ENCODE measurements at places on chromosomes 1 and 21. TPM values are rescaled to one million over a fixed set of nuclear protein-coding genes. Genes with fewer than 3 reads are reported as not detected.

Gene HMGCS2
- not detected for total RNA-seq

GRCh38 chr1:18100491-18101063, 7.0 kb upstream of the IGSF21 start:
- DNase-seq = peak; percentile 73
- H3K4me1 ChIP-seq = peaks cover 1% of the 10 kb centered on the region
- H3K27ac ChIP-seq = no peak overlapping the region
- no peak overlapping the region for H3K4me3 ChIP-seq

Gene PTPN7
- total RNA-seq = not detected

GRCh38 chr1:64470665-64471217, 812 bp downstream of the CACHD1 start:
- H3K27ac ChIP-seq = peak overlapping the region; percentile 36
- DNase-seq = peak; percentile 67
- peaks cover 22% of the 10 kb centered on the region for H3K27me3 ChIP-seq
- peaks cover 8% of the 10 kb centered on the region for H3K4me1 ChIP-seq

DNA sequence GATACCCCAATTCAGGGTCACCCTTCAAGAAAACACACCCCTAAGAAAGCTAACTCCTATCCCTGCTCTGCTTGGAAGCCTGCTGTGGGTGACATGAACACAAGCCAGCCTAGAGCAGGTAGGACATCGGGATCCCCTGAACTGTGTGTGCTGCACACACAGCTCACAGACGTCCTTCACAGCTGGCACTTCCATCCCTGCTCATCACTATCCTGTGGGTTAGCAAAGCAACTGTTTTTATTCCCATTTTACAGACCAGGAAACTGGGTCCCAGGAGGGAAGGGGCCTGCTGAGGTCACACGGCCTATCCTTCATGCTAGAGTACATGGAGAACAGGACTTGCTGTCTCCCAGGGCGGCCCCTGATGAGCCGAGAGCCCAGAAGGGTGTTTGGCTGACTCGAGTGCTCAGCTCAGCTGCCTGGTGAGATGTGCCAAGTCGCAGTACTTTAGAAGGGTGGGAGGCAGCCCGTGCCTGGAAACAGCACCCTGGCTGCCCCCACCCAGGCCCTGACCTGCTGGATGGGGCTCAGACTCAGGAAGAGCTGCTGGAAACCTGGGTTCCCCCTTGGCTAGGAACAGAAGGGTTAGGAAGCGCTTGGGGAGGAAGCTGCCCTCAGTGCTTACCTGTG, 28.3 kb upstream of the BTG2 start:
- peaks cover 55% of the 10 kb centered on the region for H3K4me1 ChIP-seq
- no peak for DNase-seq
- no peak overlapping the region for H3K4me3 ChIP-seq
- H3K27me3 ChIP-seq = peaks cover 9% of the 10 kb centered on the region
- H3K36me3 ChIP-seq = no peaks in the 10 kb centered on the region
- H3K27ac ChIP-seq = peak overlapping the region; percentile 93

- H3K4me1 ChIP-seq = peaks cover 45% of the 10 kb centered on the region
- no peak overlapping the region for H3K27ac ChIP-seq
- DNase-seq = no peak
- no peaks in the 10 kb centered on the region for H3K27me3 ChIP-seq
These were observed 108.5 kb downstream of the NFIA start for GRCh38 chr1:61190618-61191432.

DNA sequence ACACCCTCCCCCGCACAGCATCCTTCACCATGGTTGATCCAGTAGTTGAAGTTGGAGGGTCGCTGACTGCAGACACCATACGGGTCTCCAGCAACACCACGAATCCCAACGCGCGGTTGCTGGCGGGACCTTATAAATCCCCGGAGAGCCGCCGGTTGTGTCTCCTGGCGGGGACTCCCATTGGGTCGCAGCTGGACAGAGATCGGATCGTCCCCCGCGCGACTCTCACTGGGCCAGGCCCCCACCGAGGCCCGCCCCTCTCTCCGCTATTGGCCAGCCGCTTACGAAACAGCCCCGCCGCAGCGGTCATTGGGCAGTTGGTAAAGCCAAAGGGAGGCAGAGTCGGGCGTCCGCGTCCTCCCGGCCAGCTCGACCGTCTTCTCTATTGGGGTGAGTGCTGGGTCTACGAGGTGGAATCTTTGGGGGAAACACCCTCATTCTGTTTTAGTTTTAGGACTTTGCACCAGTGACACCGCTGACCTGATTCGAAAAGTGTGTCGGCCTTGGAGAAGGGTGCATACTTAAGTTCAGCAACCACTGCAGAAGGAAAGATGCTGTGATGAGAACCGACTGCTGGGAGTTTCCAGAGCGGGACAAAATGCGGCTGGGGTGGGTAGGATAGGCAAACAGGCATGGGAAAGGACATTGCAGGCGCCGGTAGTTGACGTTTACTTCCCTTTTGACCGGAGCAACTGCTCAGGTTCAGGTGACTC, 27.4 kb downstream of the RABIF start:
- H3K4me3 ChIP-seq = peak overlapping the region; percentile 86
- DNase-seq = peak; percentile 93
- peak overlapping the region; percentile 75 for H3K27ac ChIP-seq
- H3K36me3 ChIP-seq = no peaks in the 10 kb centered on the region
- peaks cover 6% of the 10 kb centered on the region for H3K27me3 ChIP-seq
- H3K4me1 ChIP-seq = no peaks in the 10 kb centered on the region

DNA sequence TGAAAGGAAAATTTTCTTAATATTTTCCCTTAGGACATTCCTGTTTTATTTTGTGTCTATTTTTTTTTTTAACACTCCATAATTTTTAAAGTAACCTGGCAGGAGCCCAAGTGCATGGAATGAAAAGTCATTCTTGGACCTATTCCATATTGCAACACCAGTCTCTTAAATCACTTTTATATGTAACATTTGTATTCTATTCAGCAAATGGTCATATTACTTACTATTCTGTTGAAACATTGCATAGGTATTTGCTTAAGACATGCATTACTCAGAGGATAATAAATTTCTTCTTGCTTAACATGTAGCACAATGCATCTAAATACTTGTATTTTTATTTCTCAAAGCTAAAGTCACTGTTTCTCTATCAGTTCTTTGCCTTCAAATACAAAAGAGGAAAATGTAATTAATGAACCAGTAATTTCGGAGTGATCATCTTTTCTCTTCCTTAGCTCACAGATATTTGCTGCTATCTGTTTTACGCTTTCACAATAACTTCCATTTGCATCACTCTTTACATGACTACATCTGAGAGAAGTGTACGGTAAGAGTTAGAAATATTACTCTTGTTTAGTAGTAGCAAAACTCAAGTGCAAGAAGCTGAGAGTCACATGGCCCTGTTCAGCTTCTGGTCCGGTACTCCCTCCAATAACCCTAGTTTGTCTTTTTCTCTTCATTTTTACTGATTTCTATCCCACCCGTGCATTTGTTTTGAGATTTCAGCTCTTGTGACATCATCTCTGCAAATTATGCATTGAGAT, 394.8 kb downstream of the USP25 start:
- no peak overlapping the region for H3K4me3 ChIP-seq
- H3K4me1 ChIP-seq = no peaks in the 10 kb centered on the region
- no peak for DNase-seq
- no peaks in the 10 kb centered on the region for H3K27me3 ChIP-seq
- no peak overlapping the region for H3K27ac ChIP-seq

- H3K27ac ChIP-seq = no peak overlapping the region
- H3K4me1 ChIP-seq = no peaks in the 10 kb centered on the region
- no peaks in the 10 kb centered on the region for H3K27me3 ChIP-seq
- no peak overlapping the region for H3K4me3 ChIP-seq
These were observed 88.9 kb upstream of the COL11A1 start for GRCh38 chr1:103197216-103197615.

GRCh38 chr1:45272913-45273371, 53.8 kb upstream of the HPDL start:
- H3K27me3 ChIP-seq = no peaks in the 10 kb centered on the region
- DNase-seq = no peak
- H3K4me1 ChIP-seq = no peaks in the 10 kb centered on the region
- H3K27ac ChIP-seq = no peak overlapping the region
- H3K4me3 ChIP-seq = no peak overlapping the region

All from glutamatergic neuron (in vitro differentiated cells).